ENCODE measurements at places on chromosomes 2 and 18.

DNA sequence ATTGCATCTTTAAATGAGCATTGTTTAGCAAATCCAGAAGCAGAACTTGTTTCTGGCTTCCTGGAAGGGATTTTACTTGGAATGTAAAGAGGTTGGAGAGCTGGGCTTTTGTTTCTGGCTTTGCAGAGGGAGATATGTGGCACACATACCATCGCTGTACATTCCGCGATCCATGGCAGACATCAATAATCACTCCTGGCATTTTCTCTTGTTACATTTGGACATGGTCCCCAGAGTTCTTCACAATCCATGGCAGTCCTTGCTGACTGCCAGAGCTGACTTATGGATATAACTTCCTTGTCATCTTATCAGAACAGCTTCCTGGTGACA is 445.6 kb upstream of the SPRED2 start:
- no peak for DNase-seq

DNA sequence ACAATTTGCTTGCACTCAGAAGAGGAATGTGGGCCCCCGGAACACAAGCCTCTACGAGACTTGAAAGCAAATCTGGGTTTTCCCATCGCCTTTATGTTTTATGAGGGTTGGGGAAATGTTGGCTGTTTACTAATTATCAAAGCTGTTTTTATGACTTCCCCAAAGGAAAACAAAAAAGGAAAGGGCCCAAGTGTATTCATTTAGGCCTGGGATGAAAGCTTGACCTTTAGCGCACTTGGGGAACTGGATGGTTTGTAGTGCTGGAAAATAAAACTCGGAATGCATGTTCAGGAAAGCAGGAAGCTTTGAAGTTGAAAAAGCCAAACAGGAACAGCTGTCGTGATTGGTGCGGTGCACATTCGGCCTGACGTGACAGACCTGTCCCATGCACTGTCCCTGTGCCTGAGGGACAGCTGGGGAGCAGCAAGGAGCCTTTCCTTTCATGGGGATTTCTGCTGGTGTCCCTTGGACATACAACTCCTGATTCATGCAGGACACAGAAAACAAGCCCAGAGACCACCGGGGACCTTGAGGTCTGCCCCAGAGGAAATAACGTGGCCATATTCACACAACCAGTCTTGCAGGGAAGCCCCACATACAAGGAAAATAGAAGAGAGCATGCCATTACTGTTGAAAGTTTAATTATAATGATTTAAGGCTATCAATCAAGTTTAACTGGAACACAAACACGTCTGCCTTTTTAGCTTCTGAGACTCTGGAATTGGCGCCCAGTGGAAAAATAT is 169.7 kb upstream of the APCDD1 start:
- DNase-seq = no peak

DNA sequence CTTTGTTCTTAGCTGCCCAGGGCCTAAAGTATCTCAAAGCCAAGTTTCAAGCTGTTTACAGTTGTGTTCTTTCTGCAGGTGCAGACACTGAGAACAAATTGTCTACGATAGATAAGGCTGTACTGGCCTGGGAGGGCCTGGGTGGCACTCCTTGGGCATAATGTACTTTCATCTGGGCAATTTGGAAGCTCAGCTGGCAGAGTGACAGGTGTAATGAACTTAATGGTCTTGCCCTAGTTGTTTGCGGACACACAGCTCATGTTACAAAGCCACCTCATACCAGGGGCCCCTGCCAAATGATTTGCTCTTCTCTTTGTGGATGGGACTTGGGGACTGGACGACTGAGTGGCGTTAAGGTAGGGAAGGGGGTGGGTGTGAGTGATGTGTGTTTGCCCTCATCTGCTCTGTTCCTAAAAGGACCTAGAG is 4.3 kb downstream of the LDLRAD4 start:
- DNase-seq = no peak

GRCh38 chr2:217631115-217631514 is 371.7 kb downstream of the TNS1 start:
- DNase-seq = no peak

DNA sequence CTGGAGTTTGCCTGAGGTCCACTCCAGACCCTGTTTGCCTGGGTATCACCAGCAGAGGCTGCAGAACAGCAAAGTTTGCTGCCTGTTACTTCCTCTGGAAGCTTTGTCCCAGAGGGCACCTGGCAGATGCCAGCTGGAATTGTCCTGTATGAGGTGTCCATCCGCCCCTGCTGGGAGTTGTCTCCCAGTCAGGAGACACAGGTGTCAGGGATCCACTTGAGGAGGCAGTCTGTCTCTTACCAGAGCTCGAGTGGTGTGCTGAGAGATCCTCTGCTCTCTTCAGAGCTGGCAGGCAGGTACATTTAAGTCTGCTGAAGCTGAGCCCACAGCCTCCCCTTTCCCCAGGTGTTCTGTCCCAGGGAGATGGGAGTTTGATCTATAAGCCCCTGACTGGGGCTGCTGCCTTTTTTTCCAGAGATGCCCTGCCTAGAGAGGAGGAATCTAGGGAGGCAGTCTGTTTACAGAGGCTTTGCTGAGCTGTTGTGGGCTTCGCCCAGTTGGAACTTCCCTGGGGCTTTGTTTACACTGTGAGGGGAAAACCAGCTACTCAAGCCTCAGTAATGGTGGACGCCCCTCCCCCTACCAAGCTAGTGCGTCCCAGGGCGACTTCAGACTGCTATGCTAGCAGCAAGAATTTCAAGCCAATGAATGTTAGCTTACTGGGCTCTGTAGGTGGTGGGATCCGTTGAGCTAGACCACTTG is 34.7 kb downstream of the TFPI start:
- no peak for DNase-seq

DNA sequence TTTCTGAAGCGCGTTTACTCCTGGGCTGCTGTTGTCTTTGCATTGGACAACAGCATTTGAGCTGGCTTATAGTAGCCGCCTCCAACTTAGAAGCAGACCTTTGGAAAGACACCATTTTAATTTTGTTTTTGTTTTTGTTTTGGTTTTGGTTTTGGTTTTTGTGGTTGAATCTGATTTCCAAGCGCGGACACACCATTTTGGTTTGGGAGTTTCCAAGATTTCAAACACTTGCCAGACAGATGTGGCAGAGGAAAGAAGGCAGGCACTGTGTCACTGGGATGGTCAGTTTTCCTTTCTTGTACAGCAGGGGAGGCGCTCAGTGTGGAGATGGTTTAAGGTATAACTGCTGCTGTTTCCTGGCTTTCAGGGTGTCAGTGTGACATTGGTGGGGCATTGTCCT is 126.8 kb downstream of the LAMA3 start:
- no peak for DNase-seq

- no peak for DNase-seq
Measured at GRCh38 chr2:188089901-188090300, 201.8 kb upstream of the GULP1 start.

GRCh38 chr2:67851016-67851415 is 211.8 kb downstream of the C1D start:
- no peak for DNase-seq

DNA sequence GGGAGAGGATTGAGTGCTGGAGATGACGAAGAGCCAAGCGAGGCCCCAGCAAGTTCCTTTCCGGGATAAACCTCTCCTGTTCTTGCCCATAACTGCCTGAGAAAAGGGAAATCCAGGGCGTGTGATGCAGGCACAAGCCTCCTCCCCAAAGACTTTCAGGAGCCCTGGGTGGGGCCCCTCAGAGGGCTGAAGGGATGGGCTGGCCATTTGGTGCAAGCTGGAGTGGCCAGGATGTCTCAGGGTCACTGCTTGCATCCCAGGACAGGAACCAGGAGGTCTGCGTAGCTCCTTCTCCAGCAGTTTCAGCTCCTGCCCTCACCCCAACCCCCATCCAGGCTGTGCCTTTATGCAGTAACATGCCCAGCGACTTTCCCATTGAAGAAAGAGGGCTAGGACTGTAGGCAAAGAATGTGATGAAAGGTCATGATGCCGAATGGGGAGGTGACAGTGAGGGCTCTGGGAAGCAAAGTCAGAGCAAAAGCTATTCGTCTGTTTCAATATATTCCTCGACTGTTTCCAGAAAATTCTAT is 80.2 kb downstream of the PXDN start:
- no peak for DNase-seq

- no peak for DNase-seq
Measured at GRCh38 chr2:10095175-10095574, 15.0 kb upstream of the CYS1 start.

DNA sequence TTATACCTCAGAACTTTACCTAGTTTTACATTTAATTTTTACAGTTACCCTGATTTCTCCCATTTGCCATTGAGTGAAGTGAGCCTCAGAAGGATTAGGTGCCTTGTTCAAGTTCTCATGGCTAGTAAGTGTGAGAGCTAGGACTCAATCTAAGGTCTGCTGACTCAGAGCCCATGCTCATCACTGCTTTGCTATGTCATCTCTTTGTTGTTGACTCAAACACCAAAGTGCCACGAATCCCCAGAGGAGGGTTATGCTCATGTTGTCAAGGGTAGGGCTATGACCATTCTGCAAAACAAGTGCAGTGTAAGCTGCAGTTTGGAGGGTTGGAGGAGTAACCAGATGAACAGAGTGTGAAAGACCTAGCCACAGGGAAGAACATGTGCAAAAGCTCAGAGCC is 185.4 kb upstream of the SKOR2 start:
- DNase-seq = no peak

- no peak for DNase-seq
Measured at GRCh38 chr2:86143307-86143706, 37.3 kb downstream of the PTCD3 start.

DNA sequence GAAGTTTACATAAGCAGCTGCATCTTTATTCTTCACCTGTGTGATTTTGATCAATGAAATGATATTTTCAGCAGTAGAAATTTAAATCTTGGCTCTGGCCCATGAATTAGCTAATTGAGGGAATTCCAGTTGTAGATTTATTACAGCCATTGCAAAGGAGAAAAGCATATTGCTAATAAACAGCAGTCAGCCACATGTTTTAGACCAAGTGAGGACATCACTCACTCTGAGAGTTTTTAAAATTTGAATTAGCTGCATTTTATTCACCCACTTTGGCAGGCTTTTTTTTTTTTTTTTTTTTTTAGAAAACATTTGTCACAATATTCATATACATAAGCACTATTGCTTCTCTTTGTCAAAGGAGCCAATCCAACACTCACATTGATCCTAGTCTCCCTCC is 479.4 kb upstream of the VRK2 start:
- no peak for DNase-seq

DNA sequence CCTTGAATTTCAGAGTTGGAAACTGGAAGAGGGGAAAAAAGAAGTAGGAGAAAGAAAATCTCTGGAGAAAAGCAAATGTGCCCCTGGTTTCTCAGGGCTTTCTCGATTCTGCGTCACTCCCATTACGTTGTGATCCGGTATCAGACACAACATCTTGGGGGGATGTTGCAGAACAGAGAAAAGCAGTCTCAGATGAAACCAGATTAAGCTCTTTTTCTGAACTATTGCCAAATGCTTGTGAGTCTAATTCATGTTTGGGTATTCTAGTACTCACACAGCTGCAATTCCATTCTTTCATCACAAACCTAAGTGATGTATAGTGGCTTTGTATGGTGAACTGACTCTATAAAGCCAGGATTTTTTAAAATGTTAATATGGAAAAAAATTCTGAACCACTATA is 233.2 kb downstream of the TCF4 start:
- DNase-seq = no peak

DNA sequence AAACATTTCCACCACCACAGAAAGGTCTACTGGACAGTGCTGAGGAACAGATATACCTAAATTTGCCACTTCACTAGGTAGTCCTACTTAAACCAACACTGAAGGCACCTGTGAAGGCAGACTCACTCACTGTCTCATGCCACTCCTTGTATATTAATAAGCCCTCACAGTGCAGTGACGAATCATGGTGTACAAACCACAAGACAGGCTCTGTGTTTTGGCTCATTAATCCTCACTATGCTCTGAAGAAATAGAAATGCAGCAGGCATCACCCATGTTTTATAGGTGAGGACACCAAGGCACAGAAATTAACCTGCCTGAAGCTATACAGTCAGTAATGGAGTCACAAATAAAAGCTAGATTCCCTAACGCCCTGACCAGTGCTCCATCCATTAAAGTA is 44.3 kb downstream of the BARD1 start:
- DNase-seq = no peak

GRCh38 chr18:49967636-49968313 is 154.4 kb upstream of the ACAA2 start:
- DNase-seq = no peak

DNA sequence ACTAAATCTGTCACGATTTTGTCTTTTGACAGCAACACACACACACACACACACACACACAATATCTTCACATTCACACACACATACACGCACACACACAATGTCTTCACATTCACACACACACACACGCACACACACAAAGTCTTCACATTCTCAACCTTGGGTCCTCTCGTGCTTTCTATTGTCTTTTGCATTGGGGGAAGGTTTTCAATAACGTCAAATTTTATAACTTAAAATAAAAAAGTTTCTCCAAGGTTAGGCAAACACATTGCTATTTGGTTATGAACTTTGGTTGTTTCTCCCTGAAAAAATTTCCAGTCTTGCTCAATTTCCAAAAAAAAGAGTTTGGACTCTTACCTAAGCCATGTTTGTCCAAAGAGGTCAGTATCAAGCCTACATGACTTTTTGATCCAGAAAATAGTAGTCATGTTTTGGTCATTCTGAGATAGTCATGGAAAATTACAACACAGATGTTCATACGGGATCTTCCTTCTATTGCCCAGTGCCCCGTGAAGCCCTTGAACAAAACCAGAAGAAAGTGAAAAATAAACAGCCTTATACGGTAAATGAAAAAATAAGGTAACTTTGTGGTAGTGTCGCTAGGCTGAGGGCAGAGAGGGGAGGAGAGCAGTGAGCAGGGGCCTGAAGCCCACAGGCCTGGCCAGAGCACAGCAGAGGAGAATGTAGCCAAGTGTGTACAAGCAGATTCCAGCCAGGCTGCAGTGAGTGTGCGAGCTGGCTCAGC is 542.8 kb upstream of the ID2 start:
- DNase-seq = peak; percentile 25

- no peak for DNase-seq
Measured at GRCh38 chr18:48127606-48128005, 197.1 kb upstream of the SMAD2 start.

- no peak for DNase-seq
Measured at GRCh38 chr2:64402876-64403275, 51.1 kb upstream of the LGALSL start.

DNA sequence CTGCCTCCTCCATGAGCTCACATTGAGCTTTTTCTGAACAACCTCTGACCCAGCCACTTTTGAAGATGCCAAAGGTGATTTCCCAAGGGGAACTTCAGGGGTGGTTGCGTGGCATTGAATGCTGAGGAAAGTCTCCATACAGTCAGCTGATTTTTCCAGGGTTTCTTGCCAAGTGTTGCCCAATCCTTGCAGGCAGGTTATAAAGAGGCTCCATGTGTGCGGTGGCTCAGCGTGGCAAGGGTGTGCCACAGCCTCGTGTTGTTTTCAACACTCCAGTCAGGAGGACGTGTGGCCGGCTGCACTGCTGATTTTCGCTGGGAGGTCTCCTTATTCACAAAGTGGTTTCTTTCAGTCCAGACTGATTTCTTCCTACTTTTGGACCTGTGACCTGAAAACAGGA is 81.4 kb upstream of the GATA6 start:
- DNase-seq = no peak
